ENCODE measurements at places on chromosomes 4 and X. TPM values are rescaled to one million over a fixed set of nuclear protein-coding genes. Genes with fewer than 3 reads are reported as not detected.

- no peak for DNase-seq
Measured at GRCh38 chr4:88276952-88277710, 7.2 kb downstream of the PPM1K start.

GRCh38 chr4:139761461-139761860, 95.8 kb downstream of the MGST2 start:
- no peak for DNase-seq

DNA sequence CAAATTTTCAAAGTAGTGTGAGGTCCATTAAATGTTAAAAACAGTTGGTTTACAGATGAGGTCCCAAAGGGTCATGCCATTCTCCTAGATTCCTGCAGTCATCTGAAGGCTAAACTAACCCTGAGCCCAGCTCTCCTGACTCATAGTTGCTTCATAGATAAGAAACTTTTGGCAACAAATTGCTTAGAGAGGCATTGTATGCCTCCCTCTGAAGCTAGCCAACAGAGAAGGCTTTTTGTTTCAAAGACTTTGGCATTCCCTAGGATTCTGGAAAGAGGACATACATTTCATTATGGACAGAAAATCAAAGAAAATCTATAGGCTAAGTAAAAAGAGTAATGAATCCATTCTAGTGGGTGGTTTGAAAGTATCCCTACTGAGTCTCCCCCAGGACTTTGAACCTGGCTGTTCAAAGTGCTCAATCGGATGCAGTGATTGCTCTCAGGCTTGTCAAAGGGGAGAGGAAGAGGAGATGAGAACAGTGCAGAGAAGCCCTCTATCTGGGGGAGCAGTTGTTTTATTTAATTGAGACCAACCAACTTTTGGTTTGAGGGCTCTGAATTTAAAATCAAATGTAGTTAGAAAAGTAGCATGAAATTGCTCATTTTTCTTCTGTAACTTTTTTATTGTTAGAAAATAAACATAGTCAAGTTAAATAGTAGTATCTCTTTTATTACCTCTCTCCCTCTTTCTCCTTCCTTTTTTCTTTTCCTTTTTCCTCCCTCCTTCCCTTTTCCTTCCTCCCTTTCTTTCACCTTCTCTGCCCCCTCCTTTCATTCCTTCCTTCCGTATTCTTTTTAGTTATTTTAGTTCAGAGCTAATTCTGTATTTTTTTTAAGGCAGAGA, 72.3 kb upstream of the ZNF518B start:
- no peak for DNase-seq

DNA sequence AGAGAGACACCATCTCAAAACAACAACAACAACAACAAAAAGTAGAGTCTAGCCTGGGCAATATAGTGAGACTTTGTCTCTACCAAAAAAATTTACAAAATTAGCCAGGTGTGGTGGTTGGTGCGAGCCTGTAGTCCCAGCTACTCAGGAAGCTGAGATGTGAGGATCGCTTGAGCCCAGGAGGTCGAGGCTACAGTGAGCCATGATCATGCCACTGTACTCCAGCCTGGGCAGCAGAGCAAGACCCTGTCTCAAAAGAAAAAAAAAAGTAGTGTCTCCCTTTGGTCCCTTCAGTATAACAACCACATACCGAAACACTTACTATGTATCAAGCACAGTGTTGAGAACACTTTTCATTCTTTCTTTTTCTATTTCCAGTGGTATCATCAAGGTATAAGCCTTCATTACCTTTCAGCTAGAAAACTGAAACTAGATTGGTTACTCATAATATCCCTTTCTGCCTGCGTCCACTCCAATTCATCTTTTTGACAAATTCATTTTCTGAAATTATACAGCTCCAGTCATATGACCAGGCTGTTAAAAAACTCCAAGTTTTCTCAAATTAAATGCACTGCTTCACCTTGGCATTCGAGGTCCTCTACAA, 54.1 kb downstream of the RPS6KA3 start:
- no peak for DNase-seq

- DNase-seq, result no peak
Measured at GRCh38 chr4:66014146-66014765, 344.0 kb upstream of the EPHA5 start.

DNA sequence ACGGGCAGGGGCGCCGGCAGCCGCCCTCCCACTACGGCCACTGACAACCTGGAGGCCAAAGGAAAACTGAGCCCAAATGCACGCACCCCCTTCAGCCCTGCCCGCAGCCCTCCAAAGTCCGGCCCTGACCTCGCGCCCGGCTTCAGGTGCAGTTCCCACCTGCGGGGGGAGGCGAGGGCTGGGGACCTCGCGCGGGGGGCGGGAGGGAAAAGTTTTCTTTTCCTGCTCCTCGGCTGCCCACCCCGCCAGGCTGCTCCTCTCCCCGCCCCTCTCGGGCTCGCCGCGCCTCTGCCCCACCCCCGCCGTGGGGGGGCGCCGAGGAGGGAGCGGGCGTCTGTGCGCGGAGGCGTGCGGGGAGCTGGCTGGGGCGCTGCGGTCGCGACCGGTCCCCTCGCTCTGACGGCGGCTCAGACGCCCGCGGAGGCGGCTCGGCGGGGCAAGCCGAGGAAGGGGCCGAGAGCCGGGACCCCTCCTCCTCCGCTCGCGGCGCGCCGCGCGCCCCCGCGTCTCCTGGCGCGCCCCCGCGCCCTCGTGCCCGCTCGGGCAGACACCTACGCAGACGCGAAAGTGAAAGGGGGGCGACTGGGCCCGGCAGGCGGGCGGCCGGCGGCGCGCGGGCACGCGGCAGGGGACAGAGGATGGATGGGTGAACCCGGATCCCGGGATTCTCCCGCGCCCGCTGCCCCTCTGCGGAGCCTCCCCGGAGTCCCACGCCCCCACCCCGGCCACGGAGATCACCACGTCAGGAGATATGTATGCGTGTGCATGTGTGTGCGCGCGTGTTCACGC, 3.1 kb upstream of the NR3C2 start:
- peak; percentile 84 for DNase-seq

GRCh38 chrX:140447150-140447549, 57.7 kb downstream of the SOX3 start:
- DNase-seq, result no peak

DNA sequence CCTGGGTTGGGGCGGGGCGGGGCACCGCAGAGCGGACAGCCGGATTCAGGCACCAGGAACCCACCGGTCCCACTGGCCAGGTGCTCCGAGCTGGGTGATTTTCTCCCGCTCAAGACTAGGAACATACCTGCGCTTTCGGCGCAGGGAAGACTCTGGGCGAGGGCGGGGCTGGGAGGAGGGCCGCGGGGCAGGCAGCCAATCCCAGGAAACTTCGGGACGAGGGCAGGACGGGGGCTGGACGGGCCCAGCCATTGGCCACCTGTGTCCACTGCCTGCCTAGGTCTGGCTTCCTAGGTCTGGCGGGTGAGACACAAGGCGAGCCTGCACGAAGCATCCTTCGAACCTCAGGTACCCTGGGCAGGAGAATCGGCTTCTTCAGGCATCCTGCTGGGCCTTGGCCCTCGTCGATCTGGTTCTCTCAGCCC, 274 bp upstream of the ERVMER34-1 start:
- peak; percentile 88 for DNase-seq

- no peak for DNase-seq
Measured at GRCh38 chr4:66640233-66640990, 904.9 kb downstream of the CENPC start.

- DNase-seq, result no peak
Measured at GRCh38 chr4:152606753-152607152, 70.9 kb upstream of the FBXW7 start.

DNA sequence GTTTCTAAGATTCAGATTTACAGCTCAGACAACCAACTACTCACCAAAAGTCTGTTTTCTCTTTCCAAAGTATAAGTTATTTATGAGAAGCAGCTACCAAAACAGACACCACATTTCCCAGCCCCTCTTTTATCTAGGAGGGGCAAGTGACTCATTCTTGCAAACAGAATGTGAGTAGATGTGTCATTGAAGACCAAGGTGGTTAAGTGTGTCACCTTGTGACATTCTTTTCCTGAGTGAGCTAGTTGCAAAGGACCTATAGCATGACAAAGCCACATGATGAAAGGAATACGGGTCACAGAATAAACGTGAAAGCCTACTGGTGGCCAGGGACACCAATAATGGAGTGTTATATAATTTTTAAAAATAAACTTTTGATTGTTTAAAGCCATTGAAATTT, 50.0 kb downstream of the SLC7A11 start:
- no peak for DNase-seq

DNA sequence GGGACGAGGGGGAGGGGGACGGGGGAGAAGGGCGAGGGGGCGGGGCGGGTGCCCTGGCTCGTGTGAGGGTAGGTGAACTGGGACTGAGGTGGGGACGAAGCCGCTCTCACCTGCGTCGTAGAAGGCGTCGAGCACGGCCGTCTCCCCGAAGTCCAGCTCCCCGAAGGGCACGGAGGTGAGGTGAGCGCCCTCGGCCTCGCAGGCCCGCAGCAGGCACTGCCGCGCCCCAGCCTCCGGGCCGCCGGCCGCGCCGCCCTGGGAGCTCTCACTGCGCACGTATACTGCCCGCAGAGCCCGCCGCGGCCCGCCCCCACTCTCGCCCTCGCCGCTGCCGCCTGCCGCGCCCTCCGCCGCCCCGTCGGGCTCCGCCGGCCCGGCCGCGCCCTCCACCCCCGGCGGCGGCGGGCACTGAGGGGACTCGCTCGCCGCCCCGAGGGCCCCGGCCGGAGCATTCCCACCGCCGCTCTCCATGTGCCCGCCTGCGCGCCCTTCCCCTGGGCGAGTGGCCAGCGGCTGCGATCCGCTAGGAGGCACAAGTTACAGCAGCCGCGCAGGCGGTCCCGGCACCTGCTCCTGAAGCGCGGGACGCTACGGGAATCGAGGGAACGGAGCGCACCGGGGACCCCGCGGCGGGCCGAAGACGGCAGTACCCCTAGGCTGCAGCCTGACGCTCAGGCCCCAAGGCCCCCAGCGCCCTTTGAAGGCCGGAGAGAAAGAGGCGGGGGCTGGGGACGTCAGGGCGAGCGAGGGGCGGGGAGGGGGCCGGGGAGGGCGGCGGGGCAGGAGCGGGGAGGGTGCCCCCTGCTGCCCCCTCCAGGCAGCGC, at the start of gene MAP3K15:
TSS of gene MAP3K15 (minus strand) at position 718 of the 824 bp plus-strand sequence. CDS start at position 471, 247 bp downstream.
- DNase-seq, result peak; percentile 72

- no peak for DNase-seq
Measured at GRCh38 chrX:137278825-137279224, 245.0 kb upstream of the GPR101 start.

GRCh38 chr4:7828793-7829301, 110.8 kb downstream of the AFAP1 start:
- DNase-seq, result no peak

- no peak for DNase-seq
Measured at GRCh38 chrX:17559728-17560379, 177.4 kb upstream of the SCML1 start.

DNA sequence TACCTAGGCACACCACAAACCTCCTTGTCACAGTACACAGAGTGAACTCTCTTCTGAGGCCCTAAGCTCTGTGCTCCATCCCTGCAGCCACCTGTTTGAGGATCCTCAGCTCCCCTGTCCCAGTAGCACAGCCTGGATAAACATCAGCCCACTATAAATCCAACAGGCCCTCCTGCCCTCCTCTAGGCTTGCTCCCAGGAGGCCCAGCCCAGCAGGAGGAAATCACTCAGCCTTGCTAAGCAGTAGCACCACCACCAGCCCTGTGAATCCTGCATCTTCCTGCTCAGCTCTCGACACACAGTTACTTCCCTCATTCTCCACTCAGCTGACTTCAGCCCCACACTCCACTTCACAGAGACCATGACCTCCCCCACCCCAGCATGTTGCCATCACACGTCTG, 273.9 kb downstream of the BCOR start:
- no peak for DNase-seq

- DNase-seq, result no peak
Measured at GRCh38 chr4:79599691-79600090, 191.7 kb upstream of the GK2 start.

DNA sequence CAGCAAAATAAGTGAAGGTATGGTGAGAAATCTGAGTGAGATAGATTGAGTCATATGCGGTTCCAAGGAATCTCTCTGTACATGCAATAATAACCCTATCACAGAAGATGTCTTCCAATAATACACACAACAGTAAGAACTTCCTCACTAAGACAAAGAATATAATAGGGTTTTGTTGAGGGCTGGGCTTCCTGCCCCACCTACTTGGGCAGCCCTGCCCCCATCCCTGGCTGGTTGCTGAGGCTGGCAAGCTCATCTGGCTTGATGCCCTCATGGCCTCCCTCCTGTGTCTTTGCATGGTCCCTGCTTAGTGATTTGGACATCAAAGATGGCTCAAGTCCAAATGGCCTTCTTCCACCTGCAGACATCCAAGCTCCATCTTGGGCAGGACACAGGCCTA, 2.7 kb downstream of the GEMIN8 start:
- no peak for DNase-seq

DNA sequence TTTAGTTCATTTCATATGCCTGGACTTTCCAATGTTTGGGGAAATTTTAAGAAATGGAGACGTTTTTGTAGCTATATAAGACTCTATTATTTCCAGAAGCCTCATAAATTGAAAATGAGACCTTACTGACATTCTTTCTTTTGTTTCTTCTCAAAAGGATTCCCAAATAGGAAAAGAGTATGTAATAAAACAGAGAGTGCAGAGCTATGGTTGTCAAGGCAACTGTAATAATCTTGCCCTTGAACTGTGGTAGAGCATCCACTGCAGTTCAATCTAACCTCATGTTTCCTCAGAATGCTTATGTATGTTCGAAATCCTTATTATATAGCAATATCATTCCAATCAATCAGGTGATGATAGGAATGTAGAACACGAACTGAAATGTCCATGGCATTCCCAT, 54.1 kb downstream of the AMELX start:
- DNase-seq, result no peak

- DNase-seq, result no peak
Measured at GRCh38 chr4:90246816-90247215, 119.6 kb downstream of the CCSER1 start.

GRCh38 chrX:108126661-108127060, 35.1 kb downstream of the ATG4A start:
- DNase-seq, result no peak

GRCh38 chr4:16489226-16489625, 263.0 kb upstream of the TAPT1 start:
- no peak for DNase-seq

DNA sequence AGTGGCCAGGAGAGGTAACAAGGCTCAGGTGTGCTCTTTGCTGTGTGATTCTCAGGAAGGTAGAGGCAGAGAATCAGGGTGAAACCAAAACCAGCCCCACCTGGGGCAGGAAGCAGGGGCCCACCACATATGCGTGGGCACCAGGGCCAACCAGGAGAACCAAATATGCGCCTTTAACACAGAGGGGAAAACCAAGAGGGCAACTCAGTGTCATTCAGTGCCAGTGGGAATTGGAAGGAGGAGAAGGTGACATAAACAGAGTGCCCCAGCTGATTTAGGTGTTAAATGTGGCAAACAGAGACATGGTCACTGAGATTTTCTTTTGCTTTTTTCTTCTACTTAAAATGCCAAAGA, 106.8 kb upstream of the MAMLD1 start:
- no peak for DNase-seq

Gene TMEM35A
- total RNA-seq, result 1.5 TPM

Gene GPM6B
- total RNA-seq, result 37.1 TPM

Gene GC
- total RNA-seq, result not detected

Gene PTTG2
- total RNA-seq, result 0.84 TPM

Gene RAB39B
- total RNA-seq, result 0.75 TPM

Gene IL3RA
- total RNA-seq, result 43.0 TPM

Gene CCDC120
- 10.8 TPM for total RNA-seq
